ENCODE measurements at places on chromosomes 2 and 18. TPM values are rescaled to one million over a fixed set of nuclear protein-coding genes. Genes with fewer than 3 reads are reported as not detected.

DNA sequence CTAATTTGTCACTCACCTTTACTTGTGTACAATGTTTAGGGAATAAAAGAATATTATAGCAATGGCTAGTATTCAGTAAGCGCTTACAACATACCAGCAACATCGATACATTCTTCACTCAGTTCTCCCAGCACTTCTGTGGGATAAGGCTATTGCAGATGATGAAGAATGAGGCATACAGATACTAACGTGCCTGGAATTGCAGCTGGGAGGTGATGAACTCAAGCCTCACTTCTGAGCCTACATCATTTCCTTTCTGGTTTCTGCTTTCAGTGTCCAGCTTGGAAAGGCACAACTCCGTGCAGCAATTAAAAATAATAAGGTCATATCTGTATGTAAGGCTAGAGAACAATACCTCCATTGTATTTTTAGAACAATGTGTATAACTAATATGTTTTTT, 95.4 kb upstream of the AQP4 start:
- DNase-seq, result no peak

DNA sequence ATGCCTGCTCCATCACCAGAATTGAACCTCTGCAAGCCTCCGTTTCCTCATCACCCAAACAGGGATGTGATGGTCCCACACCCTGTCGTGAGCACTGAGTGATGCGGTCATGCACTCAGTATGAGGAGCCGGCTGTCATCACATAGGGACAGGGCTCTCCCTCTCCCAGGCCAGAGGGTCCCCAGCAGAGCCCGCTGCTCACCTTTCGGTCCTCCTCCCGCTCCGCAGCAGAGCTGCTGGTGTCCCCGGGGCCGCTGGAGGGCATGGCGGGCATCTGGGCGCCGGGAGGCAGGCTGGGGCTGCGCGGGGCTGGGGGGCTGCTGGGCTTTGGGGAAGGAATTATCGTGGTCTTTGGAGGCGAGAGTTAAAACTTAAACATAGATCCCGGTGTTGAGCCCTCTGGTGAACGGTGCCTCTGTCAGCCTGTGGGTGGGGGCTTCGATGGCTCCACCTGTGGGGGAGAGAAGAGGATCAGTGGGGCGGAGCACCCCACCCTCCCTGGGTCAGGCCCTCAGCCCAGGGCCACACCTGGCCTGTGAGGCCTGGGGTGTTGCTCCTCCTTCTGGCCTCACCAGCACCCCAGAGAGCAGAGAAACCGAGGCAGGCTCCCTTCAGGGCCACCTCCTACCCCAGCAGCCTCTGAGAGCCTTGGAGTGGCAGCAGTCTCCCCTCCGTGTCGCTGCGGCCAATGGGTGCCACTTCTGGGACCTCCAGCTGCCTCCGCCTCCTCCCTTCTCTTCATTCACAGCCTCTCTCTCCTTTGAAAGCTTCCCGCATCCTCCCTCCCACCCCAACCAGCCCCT, 27.8 kb downstream of the DNMT3A start:
- DNase-seq, result no peak

- DNase-seq, result no peak
These were observed 12.2 kb upstream of the CD28 start for GRCh38 chr2:203694191-203694590.

- DNase-seq, result no peak
These were observed 54.2 kb upstream of the ASB18 start for GRCh38 chr2:236318401-236318800.

- DNase-seq, result no peak
These were observed 108.3 kb downstream of the CDH7 start for GRCh38 chr18:65859075-65859474.

GRCh38 chr2:74762789-74763188, 71.1 kb upstream of the HK2 start:
- DNase-seq, result no peak

DNA sequence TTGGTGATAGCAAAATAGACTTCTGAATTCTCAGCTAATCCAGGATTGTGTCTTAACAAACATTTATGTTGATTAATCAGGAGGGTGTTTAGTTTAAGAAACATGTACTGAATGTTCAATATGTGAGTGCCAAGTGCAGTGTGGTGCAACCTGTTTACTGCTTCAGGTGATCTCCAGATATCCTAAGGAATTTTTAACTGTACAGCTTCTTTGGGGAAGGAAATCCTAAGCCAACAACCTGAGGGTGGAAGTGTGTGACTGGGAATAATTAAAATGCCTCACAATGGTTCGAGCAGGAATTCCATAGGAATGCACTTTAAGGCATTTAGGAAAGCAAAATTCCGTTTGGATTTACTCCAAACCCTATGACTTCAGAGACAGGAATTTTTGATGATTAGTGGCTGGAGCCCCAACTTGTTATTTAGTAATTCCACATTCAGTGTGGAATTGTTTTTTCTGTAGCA, 16.4 kb downstream of the CRIM1 start:
- DNase-seq, result no peak

GRCh38 chr2:34652636-34653035, 1053.5 kb upstream of the FAM98A start:
- no peak for DNase-seq

GRCh38 chr2:240834377-240834975, 14.5 kb upstream of the KIF1A start:
- no peak for DNase-seq

DNA sequence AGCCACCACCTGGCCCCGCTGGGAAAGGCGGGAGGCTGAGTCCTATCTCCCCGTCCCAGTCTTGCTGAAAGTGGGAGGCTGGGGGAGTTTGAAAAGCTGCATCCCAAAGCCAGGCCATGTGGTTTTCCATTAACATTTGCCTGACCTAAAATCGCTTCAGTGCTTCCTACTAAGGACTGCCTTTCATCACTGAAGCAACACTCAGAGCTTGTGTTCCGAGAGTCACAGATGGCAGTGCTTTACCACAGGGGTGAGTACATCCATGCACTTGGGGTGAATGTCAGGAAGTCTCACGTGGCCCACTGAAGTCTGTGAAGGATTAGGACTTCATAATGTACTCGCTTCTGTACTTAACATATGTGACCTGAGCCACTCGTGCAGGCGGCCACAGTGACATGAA, 43.3 kb downstream of the PXDN start:
- DNase-seq, result no peak

- no peak for DNase-seq
These were observed 69.6 kb downstream of the R3HDM1 start for GRCh38 chr2:135600915-135601314.

- no peak for DNase-seq
These were observed 246.8 kb downstream of the IKZF2 start for GRCh38 chr2:212904646-212905045.

GRCh38 chr18:57902721-57903120, 99.6 kb upstream of the ATP8B1 start:
- DNase-seq, result no peak

GRCh38 chr2:165522719-165523118, 53.2 kb downstream of the CSRNP3 start:
- no peak for DNase-seq

- DNase-seq, result no peak
These were observed 41.8 kb downstream of the CYRIA start for GRCh38 chr2:16623564-16624435.

DNA sequence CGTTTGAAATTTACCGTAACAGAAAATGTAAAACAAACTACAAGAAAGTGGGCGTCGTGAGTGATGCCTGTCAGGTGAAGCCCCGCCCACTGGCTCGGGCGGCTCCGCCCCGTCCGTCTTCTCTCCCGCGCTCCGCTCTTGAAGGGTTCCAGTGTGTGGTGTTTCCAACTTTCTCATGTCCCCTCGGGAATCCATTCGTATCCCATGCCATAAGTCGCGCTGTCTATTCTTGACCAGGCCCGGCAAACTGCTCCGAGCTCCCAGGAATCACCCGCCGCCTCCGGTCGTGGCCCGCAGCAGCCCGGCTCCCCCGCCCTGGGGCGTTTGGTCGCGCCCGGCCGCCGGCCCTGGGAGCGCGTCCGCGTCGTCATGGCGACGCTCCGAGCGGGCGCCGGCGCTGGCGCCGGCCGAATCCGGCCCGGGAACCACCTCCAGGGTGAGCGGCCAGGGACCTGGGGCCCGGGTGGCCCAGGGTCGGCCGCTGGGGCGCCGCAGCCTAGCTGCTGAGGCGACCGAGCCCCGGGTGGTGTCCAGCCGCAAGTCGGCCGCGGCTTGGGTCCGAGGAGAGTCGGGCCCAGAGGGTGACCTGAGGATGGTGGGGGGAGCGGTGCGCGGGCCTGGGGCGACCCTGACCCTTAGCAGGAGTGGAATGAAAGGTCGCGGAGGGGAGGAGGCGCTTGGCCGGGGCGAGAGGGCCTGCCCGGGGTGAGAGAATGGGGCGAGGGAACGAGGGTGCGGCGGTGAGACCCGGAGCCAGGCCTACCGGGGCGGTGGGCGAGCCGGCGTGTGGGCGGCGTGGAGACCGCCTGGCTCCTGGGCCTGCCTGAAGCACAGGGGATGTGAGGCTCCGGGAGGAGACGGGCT, at the start of gene CFAP221:
CFAP221 (plus strand) TSS at position 375 of the 864 bp plus-strand sequence. CDS start 1,683 bp downstream, outside the sequence.
- DNase-seq, result no peak

GRCh38 chr2:98598781-98599428, 9.4 kb downstream of the COA5 start:
- no peak for DNase-seq

DNA sequence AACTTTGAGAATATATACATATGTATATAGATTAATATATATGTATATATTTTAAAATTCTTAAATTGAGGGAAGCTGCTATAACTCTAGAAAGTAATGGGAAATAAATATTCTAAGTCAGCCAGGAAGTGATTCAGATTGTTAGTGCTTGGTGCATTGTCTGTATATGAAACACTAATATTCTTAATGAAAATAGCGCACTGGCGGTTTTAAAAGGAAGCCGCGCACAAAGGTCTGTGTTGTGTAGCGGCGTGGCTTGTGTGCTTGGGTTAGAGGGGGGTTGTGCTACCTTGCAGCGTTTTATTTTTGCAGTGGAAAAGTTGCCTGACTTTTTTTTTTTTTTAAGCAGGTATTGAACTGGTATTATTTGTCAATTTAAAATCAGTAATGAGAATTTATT, 11.3 kb downstream of the TSHZ1 start:
- no peak for DNase-seq

DNA sequence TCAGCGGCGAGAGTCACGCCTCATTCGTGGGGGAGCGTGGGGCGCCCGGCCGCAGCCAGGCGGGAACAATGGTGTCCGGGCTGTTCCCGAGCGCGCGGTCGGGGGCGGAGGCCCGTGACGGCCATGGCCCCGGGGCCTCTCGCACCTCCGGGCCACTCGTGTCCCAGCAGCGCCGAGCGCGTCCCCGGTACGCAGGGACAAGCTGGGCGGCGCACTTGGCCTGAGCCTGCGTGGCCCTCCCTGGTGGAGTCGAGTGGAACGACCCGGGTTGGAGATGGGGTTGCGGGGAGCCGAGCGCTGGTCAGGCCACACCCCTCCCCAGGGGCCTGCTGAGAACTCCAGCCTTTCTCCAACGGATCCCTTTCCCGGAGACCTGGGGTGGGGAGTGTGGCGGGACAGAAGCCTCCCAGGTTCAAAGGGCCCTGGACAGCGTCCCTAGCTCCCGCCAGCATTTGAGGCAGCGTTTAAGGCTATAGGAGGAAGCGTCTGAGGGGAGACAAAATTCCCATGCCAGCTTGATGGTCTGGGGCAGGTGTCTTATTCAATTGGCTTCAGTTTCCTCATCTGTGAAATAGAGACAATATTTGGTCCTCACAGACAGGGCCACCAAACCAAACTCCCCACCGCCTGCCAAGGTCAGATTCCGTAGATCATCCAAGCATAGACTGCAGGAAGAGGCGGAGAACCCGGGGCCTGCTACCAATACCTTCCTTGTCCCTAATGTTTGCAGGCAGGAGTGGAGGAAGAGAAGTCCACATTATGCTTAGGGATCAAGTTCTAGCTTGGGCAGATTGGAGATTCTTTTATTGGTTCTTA, 553 bp downstream of the CNDP2 start:
- DNase-seq, result no peak

- no peak for DNase-seq
These were observed 32.5 kb upstream of the IL1RL1 start for GRCh38 chr2:102278720-102279390.

The LAMA1 gene
- 3.9 TPM for total RNA-seq

The ZSWIM2 gene
- not detected for total RNA-seq

The DSC3 gene
- total RNA-seq, result 4.1 TPM

The MROH2A gene
- total RNA-seq, result not detected

The MAPK4 gene
- total RNA-seq, result 0.28 TPM

The STARD6 gene
- total RNA-seq, result not detected

The PDE1A gene
- total RNA-seq, result 0.69 TPM

The KIAA1328 gene
- total RNA-seq, result 6.3 TPM

Data from chondrocyte (in vitro differentiated cells).